Ovary (tissue), 10 donors: ENCODE measurements at places on chromosomes 2 and 18.

DNA sequence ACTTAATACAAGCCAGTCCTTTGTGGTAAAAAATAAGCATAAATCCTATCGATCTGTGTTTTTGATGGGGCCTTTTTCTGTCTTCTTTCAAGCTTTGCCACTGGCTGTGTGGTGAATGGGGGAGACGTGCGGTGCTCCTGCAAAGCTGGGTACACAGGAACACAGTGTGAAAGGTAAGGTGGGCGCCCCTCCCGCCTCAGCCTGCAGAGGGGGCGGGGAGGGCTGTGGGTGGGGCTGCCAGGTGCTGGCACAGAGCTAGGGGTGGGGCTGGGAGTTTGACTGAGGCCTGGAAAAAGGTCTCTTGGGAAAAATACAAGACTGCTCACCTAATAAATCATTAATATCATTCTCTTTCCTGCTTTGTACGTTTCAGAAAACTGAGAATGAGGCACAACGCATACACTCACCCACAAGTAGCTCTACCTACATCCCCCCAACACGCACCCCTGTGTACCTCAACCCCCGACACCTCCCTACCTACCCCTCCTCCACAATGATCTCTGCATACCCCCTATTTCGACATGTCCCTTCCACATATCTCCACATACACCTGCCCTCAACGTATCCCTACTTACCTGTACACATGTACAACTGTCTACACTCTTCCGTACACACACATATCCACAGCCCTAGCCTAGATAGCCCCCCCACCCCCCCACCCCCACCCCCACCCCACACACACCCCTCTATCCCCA lies 129.7 kb upstream of the TTC39C start:
- no peak for DNase-seq

GRCh38 chr2:151616760-151617339 lies 117.4 kb downstream of the NEB start:
- no peak for DNase-seq

GRCh38 chr2:223003191-223003590 lies 48.8 kb upstream of the KCNE4 start:
- no peak for DNase-seq

GRCh38 chr2:216872624-216873023 lies 12.8 kb upstream of the TNP1 start:
- no peak for DNase-seq

GRCh38 chr2:161166538-161167409 lies 6.5 kb downstream of the TANK start:
- no peak for DNase-seq

DNA sequence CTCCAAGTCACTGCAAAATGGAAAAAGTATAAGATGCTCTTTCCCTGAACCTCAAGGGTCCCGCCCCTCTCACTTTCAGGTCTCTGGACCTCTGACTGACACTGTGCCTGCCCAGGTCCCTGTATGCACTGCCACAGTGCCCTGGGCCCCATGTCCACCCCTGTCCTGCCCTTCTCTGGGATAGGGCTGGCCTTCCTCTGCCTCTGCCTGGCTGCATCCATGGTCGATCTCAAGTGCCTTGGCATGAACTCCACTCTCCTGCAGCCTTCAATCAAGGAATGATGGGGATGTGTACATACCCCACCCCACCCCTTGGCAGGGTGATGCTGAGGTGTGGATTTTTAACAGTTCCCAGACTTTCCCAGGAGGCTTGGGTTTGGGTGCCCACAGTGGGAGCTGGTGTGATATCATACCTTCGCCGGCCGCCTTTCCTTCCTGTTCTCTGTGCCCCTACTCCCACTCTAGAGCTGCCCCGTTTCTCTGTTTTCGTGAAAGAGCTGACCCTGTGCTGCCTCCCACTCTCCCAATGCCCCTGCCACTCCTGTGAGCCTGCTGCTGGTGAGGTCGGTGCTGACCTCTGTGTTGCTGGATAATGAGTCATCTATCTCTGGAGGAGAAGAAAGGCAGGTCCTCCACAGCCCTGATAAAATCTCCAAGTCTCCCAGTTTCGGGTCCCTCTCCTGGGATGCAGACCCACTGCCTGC lies 18.9 kb downstream of the PTPN18 start:
- DNase-seq: no peak

- peak; percentile 59 for DNase-seq
Observed at GRCh38 chr18:57803103-57803969, at the start of gene ATP8B1. Gene ATP8B1 (minus strand): TSS chr18:57803315. CDS start chr18:57731807, 71,508 bp downstream.

DNA sequence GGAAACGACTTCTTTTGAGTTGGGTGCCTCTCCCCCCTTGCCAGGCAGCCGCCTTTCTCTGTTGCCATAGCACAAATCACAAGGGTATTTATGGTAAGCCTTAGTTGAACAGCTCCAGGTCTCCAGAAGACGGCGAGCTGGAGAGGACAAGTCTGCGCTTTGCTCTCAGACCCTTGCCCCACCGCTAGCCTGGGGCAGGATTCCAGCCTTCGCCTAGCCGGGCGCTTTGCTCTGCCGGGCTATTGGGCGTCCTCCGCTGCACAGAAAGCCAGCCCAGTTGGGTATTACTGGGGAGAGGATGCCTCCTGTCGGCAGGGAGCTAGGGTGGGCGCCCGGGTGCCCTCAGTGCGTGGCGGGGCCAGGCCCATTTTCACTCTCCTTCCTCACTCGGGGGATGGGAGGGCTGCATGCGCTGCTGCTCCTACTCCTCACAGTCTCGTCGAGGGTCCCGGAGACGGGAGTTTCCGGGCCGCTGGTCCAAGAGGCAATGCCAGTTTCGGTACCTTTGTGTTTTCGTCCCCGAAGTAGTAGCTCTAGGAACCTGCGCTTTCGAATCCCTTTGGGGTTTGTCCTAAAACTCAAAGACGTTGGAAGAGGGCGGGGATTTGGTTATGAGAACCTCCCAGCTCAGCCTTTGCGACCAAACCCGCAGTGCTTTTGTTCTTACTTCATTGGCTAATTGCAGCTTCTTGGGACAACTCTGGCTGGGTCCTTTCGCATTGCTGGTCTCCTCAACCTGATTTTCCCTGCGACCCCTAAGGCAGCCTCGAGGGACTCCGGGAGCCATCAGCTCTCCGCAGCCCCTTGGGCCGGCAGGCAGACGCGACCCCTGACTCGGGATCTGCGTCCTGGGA lies 3.6 kb upstream of the DLX2 start:
- no peak for DNase-seq

GRCh38 chr2:189214484-189214883 lies 34.9 kb upstream of the COL5A2 start:
- no peak for DNase-seq

DNA sequence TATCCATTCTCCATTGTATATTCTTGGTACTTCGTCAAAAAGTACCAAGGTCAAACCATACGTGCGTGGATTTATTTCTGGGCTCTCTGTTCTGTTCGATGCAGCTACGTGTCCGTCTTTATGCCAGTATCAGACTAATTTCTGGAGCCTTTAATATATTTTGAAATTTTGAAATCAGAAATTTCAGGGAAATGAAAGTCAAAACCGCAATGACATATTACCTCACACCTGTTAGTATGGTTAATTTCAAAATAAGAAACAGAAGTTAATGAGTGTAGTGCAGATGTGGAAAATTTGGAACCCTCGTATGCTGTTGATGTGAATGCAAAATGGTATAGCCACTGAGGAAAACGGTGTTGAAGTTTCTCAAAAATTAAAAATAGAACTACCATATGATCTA lies 156.1 kb upstream of the TRIB2 start:
- DNase-seq: no peak

- DNase-seq: no peak
Observed at GRCh38 chr18:48154828-48155227, 224.4 kb upstream of the SMAD2 start.

DNA sequence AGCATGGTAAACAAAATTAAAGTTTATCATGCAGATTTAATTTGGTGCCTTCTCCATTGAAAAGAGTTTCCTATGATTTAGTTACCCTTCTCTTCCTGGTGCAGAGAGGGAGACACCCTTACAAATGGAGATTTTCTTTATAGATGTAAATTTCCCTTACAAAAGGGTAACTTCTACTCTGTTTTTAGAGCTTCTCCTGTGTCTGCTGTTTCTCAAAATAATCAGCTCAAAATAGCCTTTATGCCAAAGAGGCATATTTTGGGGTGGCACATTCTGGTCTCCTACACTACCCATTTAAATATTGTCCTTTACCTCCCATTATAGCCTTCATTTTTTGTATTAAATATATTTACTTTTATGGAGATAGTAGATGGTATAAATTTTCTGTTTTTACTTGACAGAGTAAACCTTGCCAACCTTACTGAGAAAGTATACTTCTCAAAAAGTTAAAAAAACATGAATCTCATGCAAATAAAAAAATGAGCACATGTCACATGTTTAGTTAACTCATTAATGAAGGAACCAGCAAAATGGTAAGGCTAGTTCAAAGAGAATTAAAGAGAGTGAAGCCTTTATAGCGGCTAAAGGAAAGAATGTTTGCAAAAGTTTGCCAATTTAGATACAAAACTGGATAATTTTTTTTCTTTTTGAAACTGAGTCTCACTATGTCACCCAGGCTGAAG lies 83.3 kb upstream of the MSH6 start:
- DNase-seq: no peak

GRCh38 chr2:9141706-9142460 lies 64.7 kb upstream of the ASAP2 start:
- DNase-seq: no peak

DNA sequence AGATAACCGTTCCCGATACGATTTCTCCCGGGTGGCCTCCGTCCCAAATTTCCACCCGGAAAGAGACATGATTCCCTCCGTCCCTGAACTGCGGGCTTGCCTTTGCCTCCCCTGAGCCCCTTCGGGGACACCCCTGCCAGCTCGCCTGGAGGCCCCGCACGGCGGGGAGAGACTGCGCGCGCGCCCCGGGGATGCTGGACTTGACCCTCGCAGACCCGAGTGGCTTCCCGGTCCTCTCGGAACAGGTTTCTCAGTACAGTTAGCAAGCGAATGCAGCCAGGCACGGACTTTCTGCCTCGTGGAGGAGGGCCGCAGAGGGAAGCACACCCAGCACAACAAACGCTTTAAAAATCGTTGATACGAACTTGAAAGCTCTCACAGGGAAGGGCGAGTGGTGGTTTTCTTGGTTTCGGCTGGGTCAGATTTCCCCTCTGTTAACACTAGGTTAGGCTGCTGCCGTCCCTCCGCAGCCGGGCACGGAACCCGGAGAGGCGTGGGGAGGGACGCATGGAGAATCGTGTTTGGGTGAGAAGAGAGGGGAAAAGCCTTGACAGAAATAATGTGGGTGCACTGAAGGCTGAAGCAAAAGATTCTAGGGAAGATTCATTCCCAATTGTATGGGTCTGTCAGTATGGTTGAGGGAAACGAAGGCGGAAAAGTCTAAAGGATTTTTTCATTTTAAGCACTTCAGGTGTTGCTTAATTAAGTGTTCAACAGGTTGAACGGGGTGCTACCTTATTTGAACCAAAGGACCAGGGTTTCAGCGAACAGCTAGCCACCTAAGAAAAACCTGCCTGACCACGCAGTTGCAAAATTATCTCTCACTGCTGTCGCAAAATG lies 916 bp downstream of the TNFRSF11A start:
- DNase-seq: no peak

GRCh38 chr18:37222354-37222998 lies 343.1 kb downstream of the CELF4 start:
- DNase-seq: no peak

- no peak for DNase-seq
Observed at GRCh38 chr2:216490061-216490460, 8.6 kb upstream of the RPL37A start.

DNA sequence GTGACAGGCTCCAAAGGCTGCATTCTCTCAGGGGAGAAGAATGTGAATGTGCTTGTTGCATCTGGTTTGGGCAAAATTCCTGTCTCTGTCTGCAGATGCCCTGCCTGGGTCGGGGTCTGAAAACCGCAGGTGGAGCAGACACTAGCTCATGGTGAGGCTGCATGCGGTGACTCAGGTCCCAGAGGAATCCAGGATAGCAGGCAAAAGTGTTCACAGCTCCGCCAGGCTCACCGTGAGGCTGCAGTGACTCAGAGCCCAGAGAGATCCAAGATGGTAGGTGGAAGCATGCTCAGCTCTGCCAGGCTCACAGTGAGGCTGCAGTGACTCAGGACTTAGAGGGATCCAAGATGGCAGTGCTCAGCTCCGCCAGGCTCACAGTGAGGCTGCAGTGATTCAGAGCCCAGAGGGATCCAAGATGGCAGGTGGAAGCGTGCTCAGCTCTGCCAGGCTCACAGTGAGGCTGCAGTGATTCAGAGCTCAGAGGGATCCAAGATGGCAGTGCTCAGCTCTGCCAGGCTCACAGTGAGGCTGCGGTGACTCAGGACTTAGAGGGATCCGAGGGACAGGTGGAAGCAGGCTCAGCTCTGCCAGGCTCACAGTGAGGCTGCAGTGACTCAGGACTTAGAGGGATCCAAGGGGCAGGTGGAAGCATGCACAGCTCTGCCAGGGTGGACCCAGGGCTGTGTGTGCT lies 200.5 kb downstream of the ACKR3 start:
- no peak for DNase-seq

DNA sequence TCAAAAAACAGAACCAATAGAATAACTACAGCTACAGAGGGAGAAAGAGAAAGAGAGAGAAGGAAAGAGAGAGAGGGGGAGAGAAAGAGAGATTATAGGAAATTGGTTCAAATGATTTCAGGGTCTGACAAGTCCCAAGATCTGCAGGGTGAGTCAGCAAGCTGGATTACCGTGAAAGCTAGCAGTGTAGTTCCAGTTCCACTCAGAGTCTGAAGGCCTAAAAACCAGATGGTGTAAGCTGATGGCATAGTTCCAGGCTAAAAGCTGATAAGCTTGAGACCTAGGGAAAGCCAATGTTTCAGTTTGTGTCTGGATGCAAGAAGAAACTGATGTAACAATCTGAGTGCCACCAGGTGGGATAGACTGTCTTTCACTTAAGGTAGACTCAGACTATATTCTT lies 397.7 kb downstream of the TRIB2 start:
- no peak for DNase-seq

GRCh38 chr2:175414882-175415487 lies 233.5 kb upstream of the ATP5MC3 start:
- no peak for DNase-seq

GRCh38 chr2:212359425-212360067 lies 179.1 kb downstream of the ERBB4 start:
- DNase-seq: no peak

DNA sequence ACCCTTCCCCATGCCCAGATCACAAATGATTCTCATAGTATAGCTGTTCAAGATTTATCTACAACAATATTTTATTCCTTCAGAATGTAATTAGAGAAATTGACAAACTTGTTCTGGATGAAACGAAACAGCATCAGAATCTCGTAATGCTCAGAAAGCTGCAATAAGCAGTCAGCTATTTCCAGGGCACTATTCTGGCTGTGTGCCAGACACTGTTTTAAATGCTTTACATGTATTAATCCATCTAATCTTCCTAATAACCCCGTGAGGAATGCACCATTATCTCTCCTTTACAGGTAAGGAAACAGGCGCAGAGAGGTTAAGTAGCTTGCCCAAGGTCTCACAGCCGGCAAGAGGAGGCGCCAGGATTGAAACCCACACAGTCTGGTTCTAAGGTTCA lies 10.1 kb upstream of the LYPD6B start:
- no peak for DNase-seq

- no peak for DNase-seq
Observed at GRCh38 chr18:55457028-55457427, 131.0 kb downstream of the TCF4 start.
